HepG2 (cell line): ENCODE measurements at places on chromosomes 4 and X. TPM values are rescaled to one million over a fixed set of nuclear protein-coding genes. Genes with fewer than 3 reads are reported as not detected.

Gene WDR13
- total RNA-seq: 19.3 and 28.7 TPM in 2 replicates

Gene PPP1R2C
- total RNA-seq: not detected in 2 replicates

- no peak overlapping the region for H3K4me3 ChIP-seq
- no peaks in the 10 kb centered on the region for H3K27me3 ChIP-seq
- H3K27ac ChIP-seq: no peak overlapping the region
- H3K4me1 ChIP-seq: no peaks in the 10 kb centered on the region
- peaks cover 12% of the 10 kb centered on the region for H3K36me3 ChIP-seq
These were observed 23.2 kb upstream of the ANXA3 start for GRCh38 chr4:78528327-78528726.

- no peak overlapping the region for H3K4me3 ChIP-seq
- no peak for DNase-seq
- no peaks in the 10 kb centered on the region for H3K27me3 ChIP-seq
- H3K4me1 ChIP-seq: no peaks in the 10 kb centered on the region
These were observed 74.1 kb downstream of the DOCK11 start for GRCh38 chrX:118569676-118570075.

DNA sequence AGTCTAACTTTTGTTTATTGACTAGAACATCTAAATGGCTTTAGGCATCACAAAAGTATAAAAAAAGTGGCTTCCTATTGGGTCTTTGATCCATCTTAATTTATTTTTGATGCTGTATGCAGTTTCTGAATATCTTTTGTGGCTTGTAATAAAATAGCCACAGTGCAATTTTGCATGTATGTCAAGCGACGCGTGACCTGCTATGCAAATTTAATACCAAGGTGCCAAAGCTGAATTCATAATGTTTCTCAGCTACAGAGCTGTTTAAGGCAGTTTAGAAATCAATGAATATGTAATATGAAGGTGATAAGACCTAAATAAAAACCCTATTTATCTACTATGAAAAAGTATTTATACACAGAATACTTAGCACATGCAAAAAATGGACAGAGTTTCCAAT lies 197.8 kb downstream of the AFF2 start:
- no peaks in the 10 kb centered on the region for H3K27me3 ChIP-seq
- no peaks in the 10 kb centered on the region for H3K36me3 ChIP-seq
- no peak overlapping the region for H3K4me3 ChIP-seq
